ENCODE measurements at places on chromosomes 6 and 20.

DNA sequence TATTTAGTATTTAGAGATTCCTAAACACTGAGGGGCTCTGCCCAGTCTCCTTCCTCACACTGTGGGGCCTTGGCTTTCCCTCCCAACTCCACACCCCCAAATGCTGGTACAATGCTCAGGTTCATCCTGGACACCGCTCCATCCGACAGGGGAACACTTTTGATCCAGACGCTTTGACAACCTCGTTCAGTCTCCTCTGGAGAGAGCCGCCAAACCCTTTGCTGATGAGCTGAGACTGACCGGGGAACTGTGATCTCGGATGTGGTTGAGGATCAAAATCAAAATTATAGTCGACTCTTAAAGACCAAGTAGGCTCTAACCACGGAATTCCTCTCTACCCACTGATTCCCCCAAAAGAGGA, 38.8 kb upstream of the HLA-E start:
- DNase-seq: no peak

DNA sequence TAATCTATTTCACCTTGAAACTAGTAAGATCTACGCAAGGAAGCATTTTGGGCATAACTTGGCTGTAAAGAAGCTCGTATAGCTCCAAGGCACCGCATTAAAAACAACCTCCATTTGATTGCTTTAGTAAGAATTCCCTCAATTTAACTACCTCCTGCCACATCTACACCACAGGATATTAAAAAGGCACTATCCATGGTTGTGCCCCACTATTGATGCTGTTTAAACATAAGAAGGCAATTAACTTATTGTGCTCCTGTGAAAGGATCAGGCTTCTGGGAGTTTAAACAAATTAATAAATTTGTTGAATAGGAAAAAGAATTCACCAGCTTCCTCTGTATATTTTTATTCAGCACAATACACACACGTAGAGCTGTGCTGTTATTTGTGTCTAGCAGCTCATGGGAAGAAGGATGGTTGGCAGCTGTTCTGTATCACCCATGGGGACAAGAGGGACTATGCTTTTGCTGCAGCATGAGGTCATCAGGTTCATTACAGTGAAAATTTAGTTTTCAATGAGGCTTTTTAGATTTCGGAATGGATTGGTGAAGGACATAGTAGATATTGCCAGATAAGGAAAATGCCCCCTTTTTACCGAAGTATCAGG, 513.3 kb downstream of the HAO1 start:
- no peak for DNase-seq

DNA sequence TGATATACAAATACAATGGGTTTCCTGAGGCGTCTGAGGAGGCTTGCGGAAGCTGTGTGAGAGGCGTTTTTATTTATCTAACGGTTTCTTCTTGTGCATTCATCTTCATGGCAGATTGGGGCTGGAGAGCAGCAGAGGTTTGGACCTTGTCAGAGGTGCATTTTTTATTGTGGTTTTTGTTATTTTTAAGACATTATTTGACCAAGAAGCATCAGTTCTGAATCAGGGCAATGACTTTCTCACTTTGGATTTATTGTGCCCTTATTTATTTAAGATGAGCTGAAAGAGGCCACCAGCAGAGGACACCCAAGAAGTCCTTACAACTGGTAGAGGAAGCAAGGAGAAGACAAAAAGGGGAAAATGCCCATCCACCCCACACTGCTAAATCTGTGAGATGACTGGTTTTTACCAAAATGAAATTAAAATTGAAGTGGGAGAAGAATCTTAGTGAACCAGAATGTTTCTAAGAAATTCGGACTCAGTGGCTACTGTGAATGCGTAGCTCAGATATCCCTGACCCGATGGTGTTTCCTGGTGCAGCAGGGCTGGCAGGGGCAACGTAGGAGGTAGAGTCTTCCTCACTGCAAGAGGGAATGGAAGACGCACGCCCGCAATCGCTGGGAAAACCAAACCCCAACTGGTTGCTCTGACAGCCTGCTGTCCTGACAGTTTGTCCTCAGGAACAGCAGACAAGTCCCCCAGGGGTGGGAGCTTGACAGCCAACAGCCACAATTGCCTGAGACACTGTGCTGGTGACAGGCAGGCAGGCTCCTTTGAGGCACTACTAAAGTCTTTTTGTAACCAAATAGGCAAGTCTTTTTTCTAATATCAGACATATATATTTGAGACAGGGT, 14.2 kb downstream of the PRR18 start:
- DNase-seq: no peak

DNA sequence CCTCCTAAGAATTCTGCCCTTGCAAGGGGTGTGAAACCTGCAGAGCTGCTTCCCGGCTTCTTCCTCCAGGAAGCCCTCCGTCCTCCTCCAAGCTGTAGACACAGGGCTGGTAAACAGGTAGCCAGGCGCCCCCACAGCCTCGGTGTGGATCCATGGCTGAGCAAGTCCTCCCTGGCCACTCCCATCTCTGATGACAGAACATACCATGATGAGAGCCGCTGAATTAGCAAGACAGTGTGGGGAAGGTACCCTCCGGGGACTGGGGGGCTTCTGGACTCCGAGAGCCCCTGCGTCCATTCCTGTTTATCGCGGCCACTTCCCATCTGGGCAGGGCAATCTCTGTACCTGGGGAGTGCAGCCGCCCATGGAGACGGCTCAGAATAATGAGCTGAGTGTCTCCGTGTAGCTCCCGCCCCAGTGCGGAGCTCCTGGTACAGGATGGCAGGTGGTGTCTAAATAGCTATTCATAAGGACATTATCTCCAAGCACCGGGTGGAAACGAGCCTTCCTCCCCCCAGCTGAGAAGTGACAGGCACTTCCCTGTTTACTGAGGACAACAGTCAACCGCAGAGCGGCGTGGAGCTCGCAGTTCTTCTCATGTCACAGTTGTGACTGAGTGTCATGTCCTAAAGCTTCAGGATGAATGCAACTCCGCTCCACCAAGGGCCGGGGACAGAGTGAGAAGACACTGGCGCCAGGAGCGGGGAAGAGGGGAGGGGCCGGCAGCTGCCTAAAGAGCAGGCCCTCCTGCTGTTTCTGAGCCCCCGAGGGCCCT, 22.7 kb upstream of the NTSR1 start:
- DNase-seq: peak; percentile 54

DNA sequence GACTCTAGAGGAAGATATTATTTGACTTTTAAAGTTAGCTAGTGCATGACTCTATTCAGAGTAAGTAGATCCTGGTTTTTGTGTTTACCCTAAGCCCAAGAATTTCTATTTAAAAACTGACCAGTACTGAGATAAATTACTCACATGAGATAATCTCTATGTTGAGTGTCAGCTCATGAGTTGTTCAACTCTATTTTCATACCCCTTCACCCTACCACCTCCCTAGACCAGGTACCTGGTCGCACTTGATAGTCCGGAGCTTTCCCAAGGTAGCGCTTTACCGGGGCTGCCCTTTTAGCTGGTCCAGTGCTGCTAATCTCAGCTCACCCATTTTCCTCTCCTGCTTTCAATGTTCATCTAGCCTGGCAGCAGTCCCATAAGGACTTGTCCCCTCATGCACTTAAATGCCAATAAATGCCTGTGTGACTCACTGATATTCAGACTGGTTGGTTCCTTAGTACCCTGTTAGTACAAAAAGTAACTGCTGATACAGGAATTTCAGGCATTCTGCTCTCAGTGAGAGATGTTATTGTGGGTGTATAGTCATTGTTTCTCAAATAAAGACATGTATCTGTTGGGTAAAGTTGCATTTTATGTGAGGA, 503.9 kb downstream of the ADGRB3 start:
- no peak for DNase-seq

All from lower leg skin (tissue), 4 donors.